Mesenchymal stem cell (in vitro differentiated cells and primary cell): ENCODE measurements at places on chromosomes 1 and 21.

- no peak for DNase-seq
These were observed 30.3 kb downstream of the DENND1B start for GRCh38 chr1:197744979-197745378.

DNA sequence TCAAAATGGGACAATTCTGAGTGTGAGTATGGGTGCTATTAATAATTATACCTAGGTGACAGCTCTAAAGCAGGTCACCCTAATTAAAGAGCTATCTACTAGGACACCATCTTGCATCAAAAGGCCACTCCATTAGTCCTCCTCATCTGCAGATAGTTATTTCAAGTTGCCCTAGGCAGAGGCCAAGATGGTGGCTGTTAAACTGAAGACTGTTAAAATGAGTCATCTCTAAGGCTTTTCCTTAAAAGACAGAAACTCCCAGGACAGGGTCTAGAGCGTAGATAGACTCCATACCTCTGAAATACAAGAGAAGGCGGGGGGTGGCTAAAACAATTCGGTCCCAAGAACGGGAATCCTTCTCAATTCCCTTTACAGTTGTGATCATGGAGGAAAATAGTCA, 4.5 kb upstream of the ZNF697 start:
- DNase-seq: no peak

GRCh38 chr1:206735553-206736031, 35.0 kb upstream of the IL19 start:
- peak; percentile 33 for DNase-seq

DNA sequence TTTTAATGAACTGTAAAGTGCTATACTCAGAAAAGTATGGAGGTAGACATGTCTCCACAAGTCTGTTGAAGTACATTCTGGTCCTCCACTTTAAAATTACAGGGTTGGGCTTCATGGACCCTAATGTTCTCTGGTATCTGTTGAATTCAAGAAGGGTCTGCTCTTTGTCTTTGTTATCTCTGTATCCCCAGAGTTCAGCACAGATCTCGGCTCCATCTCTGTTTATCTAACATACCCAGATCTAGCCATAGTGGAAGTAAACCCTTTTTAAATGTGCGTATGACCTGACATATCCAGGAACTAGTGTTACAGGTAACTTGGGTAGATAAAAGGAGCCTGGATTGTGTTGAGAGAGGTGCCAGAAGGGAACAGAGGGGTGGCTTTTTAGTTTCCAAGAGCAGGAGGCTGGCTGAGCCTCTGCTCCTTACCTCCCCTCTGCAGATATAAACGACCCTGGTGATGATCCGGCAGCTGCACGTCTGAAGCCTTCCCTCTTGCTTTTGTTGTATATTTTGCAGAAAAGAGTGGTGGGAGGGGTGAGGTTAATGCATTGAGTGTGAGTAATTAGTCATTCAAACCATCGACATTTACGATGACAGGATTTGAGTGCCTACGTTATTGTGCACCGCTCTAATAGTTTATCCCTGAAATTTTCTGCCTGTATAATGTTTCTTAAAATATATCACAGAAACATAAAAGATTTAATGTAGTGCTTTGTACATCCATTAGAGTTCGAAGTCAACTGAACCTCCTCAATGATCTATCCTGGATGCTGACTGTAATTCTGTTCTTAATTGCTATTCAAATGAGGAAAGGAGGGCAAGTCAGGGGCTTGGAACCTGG, 30.8 kb downstream of the ELAVL4 start:
- no peak for DNase-seq

GRCh38 chr1:213332491-213332890, 281.4 kb downstream of the RPS6KC1 start:
- no peak for DNase-seq

DNA sequence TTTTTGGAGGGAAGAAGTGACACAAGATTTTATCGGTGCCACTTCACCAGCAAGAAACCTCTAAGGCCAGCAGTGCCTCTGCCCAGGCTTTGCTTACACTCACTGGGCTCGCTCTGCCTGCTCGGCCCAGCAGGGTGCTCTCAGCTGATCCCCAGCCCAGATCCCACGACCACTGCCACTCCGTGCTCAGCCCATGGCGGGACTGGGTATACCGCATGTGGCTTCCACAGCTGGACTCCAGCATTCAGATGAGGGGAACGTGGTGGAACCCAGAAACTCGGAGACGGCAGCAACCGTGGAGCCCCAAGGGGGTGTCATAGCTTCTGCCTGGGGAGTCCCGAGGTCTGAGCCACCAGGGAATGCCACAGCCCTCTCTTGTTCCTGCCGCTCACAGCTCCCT, 12.9 kb downstream of the USP25 start:
- DNase-seq: no peak

DNA sequence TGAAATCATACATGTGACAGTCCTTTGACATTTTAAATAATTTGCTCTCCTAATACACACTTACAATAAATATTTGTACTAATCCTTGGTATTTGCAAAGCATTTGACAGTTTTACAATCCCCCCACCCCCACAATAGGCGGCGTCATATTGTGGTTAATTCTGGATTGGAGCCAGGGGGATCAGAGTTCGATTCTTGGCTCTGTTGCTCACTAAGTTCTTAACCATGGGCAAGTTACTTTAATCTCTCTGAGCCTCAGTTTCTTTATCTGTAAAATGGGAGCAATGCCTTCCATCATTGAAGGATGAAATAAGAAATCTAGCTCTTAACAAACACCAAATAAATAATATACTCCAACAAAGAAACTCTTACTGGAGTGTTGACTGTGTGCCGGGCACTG, 23.8 kb downstream of the CACNA1S start:
- DNase-seq: no peak

GRCh38 chr1:172383536-172383935, 36.9 kb upstream of the C1orf105 start:
- peak; percentile 79 for DNase-seq

GRCh38 chr1:114587203-114587991, 6.0 kb upstream of the BCAS2 start:
- DNase-seq: no peak

- DNase-seq: no peak
These were observed 11.6 kb upstream of the DNAJC6 start for GRCh38 chr1:65297706-65298105.

DNA sequence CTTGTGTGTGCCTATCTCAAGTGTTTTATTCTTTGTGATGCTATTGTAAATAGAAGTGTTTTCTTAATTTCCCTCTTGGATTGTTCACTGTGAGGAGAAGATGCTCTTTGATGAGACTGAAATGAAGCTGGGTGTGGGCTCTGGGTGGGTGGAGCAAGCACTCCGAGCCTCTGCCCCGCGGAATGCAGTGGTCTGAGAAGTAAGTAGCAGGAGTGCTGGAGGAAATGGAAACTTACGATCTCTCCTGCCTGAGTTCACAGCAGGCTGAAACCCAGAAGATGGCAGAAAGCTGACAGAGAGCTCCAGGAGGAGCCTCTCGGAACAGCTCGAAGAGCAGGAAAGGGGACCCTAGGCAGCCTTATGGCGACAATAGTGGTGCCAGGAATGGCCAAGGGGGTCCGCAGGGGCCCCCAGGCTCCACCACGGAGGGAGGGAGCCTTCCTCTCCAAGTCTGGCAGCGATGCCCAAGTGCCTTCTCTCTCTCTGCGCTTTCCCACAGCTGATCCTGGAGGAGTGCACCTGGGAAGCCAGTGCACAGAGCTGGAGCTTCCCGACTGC, 126.8 kb upstream of the COL6A1 start:
- peak; percentile 50 for DNase-seq

DNA sequence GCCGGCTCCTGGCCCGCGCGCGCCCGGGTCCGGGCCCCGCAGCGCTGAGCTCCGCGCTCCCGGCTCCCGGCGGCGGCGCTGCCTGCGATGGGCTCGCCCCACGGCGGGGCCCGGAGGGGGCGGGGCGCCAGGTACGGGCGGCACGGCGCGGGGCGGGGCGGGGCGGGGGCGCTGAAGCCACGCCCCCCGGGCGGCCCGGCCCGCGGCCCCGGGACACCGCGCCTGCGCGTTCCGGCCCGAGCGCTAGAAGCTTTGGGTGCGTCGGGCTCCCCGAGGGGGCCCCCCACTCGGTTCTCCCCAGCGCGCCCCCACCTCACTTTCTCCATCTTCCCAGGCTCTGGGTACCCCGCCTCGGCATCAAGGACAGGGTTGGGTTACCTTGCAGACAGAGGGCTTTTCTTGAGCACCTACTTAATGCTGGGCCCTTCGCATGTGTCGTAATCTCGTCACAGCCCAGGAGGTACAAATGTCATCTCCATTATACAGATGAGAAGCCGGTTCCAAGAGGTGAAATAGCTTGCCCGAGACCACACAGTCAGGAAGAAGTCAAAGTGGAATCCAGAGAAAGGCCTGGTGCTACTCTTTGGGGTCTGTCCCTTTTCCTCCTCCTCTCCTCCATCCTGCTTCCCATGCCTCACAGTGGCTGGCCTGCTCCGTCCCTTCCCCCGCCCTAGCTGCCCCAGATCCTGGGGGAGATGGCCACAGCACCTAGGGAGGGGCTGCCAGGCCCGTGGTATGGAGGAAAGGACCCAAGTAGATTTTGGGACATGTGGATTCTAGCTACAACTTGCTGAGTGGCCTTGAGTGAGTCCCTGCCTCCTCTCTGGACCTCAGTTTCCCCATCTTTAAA, 46.5 kb downstream of the RAP1GAP start:
- no peak for DNase-seq

- no peak for DNase-seq
These were observed 265.5 kb downstream of the ST6GALNAC3 start for GRCh38 chr1:76340056-76340455.

GRCh38 chr1:27483659-27484058, 6.3 kb downstream of the WASF2 start:
- DNase-seq: no peak

DNA sequence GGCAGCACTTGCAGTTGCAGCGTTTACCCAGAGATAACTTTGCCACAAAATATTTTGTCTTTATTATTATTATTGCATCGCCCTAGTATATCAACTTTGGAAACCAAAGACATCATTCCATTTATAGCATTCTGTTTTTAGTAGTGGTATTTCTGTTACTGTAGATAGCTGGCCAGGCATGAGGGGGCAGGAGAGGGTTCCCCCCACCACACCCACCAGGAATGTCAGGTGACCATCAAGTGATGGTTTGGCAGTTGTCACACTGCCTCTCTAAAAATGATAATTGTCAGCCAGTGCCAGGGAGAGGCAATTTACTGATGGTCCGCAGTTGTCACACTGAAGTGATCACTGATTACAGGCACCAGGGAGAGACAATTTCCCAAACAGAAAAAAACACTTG, 135.6 kb downstream of the TSEN15 start:
- no peak for DNase-seq

DNA sequence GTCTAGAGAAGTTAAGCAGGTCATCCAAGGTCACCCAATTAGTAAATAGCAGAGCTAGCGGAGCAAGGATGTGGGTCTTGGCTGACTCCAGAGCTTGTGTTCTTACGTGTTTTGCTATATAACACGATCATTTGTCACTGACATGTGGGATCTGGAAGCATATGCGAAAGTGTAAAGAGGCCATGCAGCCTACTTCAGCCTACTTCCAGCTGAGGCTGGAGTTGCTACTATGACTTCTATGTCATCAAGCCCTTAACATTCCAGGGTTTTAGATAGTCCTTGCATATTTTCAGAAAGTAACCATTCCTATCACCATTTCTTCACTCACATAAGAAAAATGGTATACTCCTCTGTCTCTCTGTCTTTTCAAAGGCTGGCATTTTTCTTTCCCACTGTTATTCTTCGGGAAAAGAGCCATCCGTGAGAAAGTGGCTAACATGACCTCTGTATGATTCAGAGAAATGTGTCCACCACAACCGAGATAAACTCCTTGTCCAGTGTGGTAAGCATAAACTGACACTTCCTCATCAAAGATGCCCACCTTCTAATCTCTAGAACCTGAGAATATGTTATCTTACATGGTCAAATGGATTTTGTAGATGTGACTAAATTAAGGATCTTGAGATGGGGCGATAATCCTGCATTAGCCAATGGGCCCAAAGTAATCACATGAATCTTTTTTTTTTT, 24.0 kb upstream of the ABL2 start:
- DNase-seq: peak; percentile 54

GRCh38 chr1:80994934-80995333, 805.8 kb upstream of the ADGRL2 start:
- DNase-seq: no peak

GRCh38 chr21:36756527-36756926, 57.6 kb downstream of the SIM2 start:
- DNase-seq: peak; percentile 90

GRCh38 chr1:230261928-230262650, 164.0 kb downstream of the PGBD5 start:
- no peak for DNase-seq

DNA sequence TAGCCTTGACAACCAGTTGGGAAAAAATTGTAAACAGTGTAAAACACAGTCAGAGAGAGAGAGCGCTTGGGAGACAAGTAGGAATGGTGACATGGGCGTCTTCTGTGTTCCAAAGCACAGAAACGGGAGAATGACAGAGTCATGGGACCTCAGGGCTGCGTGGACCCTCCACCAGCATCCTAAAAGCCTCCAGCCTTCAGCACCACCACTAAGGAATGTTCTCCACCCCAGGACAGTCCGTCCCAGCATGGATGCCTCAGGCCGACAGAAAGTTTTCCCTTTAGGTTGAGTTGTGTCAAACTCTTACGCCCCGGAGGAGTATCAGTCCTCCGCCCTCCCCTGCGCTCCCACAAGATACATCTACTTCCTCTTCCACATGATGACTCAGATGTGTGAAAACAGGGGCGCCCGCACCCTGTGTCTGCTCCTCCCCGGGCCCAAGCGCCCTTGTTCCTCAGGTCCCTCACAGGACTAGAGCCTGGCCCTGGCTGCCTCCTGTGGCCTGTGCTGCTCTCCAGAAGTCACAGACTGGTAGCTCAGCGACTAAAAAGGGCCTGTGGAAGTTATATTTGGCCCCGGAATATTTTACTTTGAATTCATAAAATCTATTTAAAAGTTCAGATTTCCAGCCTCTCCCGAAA, 63.9 kb upstream of the EFHD2 start:
- no peak for DNase-seq

DNA sequence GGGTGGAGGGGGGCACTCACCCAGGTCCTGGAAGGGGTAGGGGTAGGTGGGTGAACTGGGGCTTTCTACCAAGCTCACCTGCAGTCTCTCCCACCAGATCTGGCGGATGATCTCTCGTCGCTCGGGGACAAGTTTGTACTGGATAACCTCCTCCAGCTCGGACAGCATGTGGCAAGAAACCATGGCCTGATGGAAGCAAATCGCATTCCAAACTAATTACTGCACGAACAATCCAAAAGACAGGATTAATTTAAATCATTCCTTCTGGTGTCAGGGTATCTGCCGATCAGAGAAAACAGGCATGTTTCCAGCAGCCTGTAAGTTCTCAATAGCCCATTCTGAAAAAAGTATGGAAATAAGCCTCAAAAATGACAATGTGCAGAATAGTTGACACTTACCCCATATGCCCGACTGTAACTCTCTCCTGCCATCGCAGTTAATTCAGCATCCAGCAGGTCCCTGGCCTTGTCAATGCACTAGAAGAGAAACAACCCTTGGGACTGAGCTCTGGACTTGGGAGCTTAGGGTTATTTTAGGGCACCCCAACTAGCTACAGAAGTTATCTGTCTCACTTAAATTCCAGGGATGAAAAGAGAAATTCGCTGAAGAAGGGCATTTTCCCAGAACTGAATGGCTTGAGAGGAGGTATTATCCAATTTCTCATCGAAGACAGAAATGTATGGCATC, 44.4 kb upstream of the ANGPTL7 start:
- no peak for DNase-seq
